NCI-H1417 treated with DMSO at 0.1 percent for 48 hours (cell line): ENCODE measurements at places on chromosomes 6 and 20.

DNA sequence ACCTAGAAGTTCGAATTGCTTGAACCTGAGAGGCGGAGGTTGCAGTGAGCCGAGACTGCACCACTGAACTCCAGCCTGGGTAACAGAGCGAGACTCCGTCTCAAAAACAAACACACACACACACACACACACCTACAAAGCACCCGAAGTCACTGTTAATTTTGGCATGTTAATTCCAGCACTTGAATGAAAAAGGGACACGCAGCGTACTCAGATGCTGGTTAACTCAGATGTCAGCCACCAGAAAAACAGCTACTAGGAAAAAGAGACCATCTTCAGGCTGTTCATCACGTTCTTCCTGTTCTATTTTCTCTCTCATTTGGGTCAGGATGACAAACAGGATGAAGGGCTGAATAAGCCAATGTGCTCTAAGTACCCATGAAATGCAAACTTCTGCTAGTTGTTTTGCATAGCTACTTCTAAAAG lies 46.9 kb downstream of the BLOC1S5 start:
- no peak for DNase-seq

DNA sequence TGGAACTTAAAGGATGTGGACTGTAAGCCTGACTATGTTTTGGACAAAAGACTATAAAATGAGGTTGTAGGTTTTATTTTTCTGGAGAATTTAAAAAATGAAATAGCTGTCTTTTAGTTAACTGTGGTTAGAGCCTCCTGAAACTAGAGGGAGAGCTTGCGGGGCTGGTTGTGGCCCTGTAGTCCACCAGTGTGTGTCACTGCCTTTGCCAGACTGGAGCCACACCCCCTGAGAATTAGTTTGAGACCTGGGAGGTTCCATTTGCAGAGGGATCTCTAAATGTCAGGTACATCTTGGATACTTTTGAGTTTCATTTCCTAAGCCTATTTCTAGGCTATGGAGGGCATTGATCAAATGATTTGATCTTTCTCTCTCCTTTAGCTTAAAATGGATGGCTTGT lies 20.8 kb downstream of the ZC2HC1B start:
- no peak for DNase-seq

- DNase-seq: peak; percentile 20
Observed at GRCh38 chr6:145189836-145190235, 545.5 kb downstream of the EPM2A start.

GRCh38 chr6:148146717-148147462 lies 195.7 kb upstream of the SASH1 start:
- peak; percentile 50 for DNase-seq

DNA sequence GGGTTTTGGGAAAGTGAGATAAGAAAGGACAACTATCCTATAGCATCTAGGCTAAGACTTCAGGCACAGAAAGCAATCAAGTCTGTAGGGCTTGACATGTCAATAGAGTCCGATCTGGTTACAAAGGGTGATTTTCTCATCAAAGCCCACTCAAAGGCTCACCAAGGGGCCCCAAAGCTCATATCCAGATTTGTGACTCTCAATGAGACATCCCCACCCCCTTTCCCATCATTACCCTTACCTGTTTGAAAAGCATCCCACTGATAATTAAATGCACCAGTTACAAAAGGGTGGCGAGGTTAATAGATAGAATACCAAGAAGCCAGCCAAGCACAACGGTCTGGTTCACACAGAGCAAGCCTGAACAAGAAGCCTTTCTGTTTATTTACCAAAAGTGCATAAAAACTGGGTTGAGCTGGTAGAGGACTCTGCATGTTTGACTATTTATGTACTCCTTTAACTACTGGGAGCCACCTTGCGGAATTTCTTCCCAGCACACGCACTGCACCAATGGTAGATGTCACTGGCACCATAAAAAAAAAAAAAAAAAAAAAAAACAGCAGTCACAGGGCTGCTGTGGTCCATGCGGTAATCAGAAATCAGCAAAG lies 6.1 kb downstream of the JAG1 start:
- no peak for DNase-seq

DNA sequence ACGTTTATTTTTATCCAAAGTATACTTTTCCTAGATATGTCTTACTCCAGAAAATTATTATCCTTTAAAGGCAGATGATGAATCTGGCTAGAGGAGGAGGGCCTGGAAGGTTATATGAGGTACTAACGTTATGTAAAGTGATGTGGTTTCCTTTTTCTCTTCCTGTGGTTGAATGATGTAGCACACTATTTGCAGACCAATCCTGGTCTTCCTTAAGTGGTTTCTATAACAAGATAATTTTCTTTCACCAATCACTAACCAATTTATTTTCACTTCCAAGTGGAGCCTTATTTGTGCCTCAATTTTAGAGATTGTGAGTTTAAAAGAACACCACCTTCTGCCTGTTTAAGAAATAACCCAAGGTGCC lies 154.6 kb upstream of the SOX4 start:
- no peak for DNase-seq

DNA sequence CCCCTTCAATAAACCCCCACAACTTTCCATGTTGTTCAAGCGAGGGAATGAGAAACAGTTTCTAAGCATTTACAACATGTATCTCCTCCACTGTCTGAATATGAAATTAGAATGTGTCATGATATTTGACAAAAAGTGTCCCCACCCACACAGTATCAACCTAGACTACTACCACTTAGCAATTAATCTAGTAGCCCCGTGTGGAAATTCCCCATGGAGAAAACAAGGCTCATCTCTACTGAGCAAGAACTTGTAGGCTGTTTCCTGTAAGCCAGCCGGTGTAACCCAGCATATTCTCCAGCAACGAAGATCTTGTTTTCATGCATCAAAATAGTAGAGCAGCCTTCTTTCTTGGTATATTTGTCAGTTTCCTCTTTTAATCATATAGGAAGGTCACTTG lies 115.0 kb downstream of the IRF4 start:
- no peak for DNase-seq

DNA sequence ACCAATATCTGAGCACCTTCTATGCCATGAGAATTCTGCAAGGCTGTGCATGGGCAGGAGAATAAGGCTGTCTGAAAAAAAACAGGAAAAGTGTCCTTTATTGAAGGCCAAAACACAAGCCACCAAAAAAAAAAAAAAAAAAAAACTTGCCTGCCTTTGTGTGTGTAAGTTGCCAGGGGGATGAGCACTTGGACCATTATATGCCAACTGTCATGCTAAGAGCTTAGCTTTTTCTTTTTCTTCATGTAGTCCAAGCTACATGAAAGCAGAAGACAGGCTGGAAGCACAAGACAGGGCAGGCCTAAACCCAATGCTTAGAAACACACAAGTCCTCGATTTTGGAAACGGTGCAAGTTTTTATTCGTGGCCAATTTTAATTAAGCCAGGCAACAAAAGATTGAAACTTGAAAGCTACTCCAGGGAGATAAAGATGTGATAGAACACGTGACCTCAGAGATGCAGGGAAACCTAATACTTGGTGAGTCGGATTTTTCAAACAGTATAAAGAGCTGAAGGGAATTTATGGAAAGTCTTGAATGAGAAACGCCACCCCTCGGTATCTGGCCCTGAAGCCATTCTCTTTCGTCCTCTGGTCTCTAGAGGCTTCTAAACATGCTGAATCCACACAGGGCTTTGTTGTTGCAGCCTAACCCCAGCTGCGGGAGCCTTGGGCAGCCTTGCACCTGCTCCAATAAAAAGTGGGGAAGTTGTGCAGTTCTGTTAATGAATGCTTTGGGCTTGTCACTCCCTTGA lies 8.6 kb downstream of the BMP7 start:
- DNase-seq: no peak

- DNase-seq: no peak
Observed at GRCh38 chr6:12034837-12035236, 22.7 kb downstream of the HIVEP1 start.

DNA sequence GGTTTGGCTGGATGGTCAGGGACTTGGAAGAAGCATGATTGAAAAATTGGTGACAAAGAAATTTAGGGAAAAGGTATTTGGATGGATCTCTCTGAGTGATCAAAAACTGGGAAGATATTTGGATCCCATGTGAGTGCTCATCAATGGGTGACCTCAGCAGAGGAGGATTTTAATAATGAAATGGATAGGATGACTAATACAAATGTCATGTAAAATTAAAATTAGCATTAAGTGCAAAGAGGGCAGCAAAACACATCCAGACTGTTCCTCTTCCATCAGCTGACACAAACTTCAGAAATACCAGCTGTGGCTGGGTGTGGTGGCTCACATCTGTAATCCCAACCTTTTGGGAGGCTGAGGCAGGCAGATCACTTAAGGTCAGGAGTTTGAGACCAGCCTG lies 151.7 kb downstream of the THBS2 start:
- no peak for DNase-seq

DNA sequence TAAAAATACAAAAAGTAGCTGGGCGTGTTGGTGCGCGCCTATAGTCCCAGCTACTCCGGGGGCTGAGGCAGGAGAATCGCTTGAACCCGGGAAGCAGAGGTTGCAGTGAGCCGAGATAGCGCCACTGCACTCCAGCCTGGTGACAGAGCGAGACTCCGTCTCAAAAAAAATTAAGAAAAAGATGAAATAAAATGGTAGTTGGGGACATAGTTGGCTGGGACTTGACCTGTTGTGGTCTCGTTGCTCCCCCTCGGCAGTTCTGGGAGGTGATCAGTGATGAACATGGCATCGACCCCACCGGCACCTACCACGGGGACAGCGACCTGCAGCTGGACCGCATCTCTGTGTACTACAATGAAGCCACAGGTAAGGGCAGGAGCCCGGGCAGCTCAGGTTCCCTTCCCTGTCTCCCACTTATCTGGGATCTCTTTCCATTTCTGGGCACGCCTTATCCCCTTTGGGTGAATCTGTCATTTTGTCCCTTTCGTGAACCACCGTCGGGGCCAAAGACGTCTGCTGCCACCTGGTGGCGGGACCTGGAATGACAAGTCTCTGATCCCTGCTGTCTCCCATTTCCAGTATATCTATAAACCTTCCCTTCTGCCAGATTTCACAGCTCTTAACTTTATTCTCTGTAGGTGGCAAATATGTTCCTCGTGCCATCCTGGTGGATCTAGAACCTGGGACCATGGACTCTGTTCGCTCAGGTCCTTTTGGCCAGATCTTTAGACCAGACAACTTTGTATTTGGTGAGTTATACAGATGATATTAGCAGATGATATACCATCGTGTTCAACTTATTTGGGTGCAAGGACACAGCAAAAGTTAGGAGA lies 2.3 kb downstream of the TUBB start:
- DNase-seq: no peak

DNA sequence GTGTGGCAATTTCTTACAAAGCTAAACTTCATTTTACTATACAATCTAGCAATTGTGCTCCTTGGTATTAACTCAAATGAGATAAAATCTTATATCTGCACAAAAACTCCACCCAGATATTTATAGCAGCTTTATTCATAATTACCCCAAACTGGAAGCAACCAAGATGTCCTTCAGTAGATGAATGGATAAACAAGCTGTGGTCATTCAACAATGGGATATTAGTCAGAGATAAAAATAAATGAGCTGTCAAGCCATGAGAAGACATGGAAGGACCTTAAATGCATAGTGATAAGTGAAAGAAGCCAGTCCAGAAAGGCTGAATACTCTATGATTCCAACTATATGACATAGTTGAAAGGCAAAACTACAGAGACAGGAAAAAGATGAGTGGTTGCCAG lies 98.9 kb upstream of the BMP2 start:
- no peak for DNase-seq

DNA sequence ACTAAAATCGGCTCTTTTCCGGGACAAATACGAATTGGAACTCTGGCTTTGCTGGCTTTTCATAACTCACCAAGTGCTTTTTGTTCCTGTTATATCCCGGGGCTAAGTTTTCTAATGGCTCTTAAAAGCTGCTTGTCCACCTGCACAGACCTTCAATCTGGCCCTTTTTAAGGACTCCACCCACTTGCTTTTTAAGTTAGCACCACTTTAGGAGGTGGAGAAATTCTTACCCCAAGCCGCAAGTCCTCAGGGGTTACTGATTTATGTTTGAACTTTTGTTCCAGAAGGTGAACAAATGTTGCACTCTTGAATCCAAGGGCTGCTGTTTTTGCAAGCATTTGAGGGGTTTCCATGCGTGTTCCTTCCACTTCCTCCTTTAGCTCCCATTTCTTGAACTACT lies 37.8 kb downstream of the FAM184A start:
- DNase-seq: no peak

GRCh38 chr20:3326779-3327521 lies 80.5 kb downstream of the DNAAF9 start:
- no peak for DNase-seq

GRCh38 chr6:18121580-18122127 lies 823 bp downstream of the NHLRC1 start:
- no peak for DNase-seq

DNA sequence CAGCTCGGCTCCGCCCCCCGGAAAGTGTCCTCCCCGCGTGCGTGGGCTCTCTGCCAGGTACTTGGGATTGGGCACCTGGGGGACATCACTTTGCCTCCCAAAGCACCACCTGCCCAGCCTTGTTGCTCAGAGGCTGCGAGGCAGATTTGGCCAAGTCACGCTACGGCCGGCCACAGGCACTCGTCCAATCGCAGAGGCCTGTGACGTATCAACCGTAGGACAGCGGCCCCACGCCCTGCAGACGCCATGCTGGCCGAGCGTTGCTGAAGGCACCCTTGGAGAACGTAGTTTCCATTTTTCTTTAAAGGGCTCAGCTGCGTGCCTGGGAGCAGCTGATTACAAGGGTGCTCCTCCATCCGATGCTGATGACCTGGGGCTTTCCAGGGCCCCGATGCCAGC lies 3.1 kb downstream of the NTSR1 start:
- DNase-seq: peak; percentile 55

- no peak for DNase-seq
Observed at GRCh38 chr20:5797843-5798462, 47.8 kb downstream of the SHLD1 start.

DNA sequence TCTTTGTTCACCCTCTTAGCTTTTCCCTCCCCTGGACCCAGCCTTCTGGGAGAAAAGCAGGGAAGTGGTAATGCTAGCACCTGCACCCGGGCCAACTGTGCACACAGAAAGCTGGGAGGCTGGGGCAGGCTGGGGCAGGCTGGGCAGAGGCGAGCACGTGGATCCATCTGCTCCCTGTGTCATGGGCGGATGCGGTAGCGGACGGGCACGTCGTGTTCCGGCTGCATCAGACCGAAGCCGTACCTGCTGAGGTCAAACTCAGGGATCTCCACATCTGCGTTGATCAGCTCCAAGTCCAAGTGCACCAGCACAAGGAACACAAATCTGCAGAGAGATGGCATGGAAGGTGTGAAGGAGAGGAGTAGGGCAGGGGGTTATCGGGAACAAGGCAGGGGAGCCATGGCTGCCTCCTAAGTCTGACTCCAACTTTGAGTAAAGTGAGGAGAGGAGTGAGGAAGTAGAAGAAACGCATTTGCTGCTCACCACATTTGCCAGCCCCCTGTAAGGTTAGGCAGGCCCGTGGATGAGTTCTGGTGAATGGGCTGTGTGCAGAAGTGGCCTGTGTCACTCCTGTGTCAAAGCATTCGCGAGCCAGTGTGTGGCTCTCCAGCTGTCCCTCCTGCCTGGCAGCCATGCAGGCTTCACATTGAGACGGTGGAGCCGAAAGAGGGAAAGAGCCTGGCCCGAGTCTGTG lies 25.4 kb upstream of the KCNB1 start:
- DNase-seq: no peak

DNA sequence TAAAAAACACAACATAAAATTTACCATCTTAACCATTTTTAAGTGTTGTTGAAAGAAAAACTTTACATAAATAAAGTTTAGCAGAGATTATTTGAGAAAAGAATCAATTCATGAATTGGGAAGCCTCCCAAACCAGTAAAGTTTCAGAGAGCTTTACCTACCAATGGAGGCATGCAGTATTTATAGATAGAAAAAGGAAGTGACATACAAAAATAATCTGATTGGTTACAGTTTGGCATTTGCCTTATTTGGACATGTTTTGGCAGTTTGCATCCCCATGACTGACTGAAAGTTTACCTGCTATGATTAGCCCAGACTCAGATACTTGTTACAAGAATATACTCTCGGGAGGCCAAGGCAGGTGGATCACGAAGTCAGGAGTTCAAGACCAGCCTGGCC lies 3.7 kb upstream of the CMTR1 start:
- DNase-seq: no peak
